ENCODE measurements at places on chromosomes 4 and X. TPM values are rescaled to one million over a fixed set of nuclear protein-coding genes. Genes with fewer than 3 reads are reported as not detected.

GRCh38 chrX:132022198-132022966, 720 bp upstream of the STK26 start:
- 0 out of 2 replicates have a peak, but pooled peaks cover 3% of the 10 kb centered on the region for H3K27me3 ChIP-seq
- H3K36me3 ChIP-seq = peaks cover 1% of the 10 kb centered on the region
- H3K4me1 ChIP-seq = no peaks in the 10 kb centered on the region
- peak overlapping the region; percentile 94 for H3K4me3 ChIP-seq

DNA sequence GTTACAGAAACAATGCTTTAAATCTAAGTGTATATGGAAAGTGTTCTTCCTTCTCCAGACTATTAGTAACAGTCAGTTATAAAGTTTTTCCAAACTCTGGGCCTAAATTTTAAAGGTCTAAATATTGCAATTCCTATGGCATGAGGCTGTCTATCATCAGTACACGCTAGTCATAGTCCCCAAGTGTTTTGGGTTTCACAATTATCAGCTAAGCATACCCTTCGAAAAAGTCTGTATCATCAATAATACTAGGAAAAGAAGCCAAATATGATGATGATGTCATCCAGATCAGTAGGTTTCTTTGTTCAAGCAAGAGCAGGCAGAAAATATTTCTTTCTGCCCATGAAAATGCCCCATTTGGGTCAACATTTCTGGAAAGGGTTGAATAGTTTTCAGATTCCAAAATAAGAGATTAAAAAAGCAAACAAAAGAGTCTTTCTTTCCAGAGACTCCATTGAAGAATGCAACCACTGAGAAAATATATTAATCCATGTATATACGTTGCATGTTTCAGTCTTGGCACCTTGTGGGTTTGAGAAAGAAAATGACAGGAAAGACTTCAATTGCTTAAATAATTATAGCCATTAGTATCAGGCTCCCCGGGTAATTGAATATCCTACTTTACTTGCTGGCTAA, 173.8 kb downstream of the CAMK2D start:
- peaks cover 5% of the 10 kb centered on the region for H3K4me1 ChIP-seq
- H3K36me3 ChIP-seq = no peaks in the 10 kb centered on the region
- H3K27ac ChIP-seq = no peak overlapping the region
- DNase-seq = no peak

DNA sequence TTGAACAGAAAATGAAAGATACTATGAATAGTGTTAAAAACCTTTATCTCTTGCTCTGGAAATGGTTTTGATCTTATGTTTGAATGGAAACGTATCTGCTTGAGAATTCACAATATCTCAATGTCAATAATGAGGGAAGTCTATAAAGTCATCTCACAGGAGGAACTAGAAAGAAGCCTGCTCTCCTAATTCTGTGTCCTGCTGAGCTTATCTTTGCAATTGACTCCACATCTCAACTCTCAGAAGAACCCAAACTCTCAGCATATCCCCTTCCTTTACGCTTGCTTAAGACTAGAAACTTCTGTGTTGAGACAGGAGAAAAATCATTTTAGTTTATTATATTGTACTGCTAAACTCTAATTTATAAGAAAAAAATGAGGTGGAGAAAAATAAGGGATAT, 8.3 kb upstream of the PF4V1 start:
- H3K4me3 ChIP-seq = no peak overlapping the region
- no peak overlapping the region for H3K27ac ChIP-seq
- no peaks in the 10 kb centered on the region for H3K4me1 ChIP-seq
- no peak for DNase-seq
- no peaks in the 10 kb centered on the region for H3K36me3 ChIP-seq
- H3K27me3 ChIP-seq = no peaks in the 10 kb centered on the region

DNA sequence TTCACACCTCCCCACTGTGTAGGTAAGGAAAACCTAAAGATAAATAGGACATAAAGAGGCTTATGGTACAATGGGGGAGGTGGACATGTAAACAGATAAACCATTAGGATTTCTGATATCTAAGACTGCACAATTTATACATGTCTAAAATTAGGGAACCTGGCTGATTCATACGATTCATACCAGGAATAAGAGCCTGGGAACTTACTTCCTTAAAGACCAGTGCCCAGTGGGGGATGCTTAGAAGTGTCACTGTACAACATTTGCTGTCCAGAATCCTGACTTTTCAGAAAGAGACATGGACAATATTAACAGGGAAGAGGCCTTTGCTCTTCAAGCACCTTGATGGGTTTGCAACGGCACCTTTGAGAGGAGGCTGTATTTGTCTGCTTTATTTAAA, 116.8 kb upstream of the KIT start:
- no peaks in the 10 kb centered on the region for H3K27me3 ChIP-seq
- H3K36me3 ChIP-seq = no peaks in the 10 kb centered on the region

DNA sequence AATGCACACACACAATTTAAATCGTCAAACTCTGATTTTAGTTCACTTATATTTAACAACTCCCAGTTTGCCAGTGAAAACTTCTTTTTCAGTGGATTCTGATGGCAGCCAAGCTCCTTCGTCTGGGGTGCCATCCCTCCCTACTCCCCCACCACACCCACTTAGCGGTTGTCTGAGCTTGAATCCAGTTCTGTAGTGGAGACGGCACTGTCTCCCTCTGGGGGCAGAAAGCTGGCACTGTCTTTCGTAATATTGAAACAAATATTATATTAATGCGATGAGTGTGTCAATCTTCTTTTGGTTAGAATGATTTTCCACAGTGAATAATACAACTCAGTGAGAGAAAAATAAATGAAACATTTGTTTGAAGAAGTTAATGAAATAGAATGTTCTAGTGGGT, 5.4 kb downstream of the MEPE start:
- no peaks in the 10 kb centered on the region for H3K36me3 ChIP-seq
- no peak for DNase-seq
- no peak overlapping the region for H3K4me3 ChIP-seq
- H3K4me1 ChIP-seq = no peaks in the 10 kb centered on the region
- no peaks in the 10 kb centered on the region for H3K27me3 ChIP-seq

GRCh38 chr4:2767705-2768074, 11.6 kb upstream of the TNIP2 start:
- no peak for DNase-seq
- H3K4me3 ChIP-seq = no peak overlapping the region
- no peak overlapping the region for H3K27ac ChIP-seq
- H3K36me3 ChIP-seq = peaks cover 13% of the 10 kb centered on the region
- no peaks in the 10 kb centered on the region for H3K27me3 ChIP-seq

DNA sequence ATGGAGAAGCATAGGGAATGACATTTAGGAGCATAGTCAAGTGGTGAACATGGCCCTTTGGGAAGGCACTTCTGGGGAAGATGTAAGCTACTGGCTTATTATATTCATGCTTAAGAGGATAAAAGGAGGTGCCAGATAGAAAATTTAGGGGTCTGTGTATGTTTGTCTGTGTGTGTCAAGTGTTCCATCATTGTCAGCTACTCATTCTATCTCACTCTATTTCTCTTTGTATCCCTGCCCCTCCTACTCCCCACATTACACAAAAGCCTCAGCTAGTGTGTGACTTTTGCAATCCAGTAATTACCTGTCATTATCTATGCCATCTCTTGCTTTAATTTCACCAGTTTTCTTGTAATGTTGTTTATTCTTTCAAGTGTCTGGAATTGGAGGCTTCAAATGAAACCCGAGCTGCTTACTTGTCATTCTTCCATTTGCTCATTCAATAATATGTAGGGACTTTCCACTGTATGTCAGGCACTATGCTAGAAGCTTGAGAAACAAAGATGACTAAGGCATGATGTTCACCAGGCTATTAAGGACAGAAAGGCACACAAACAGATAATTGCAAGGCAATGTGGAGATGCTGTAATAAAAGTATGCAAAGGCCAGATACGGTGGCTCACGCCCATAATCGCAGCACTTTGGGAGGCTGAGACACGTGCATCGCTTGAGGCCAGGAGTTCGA, 229.8 kb upstream of the TEX13C start:
- no peaks in the 10 kb centered on the region for H3K36me3 ChIP-seq
- no peaks in the 10 kb centered on the region for H3K27me3 ChIP-seq
- no peaks in the 10 kb centered on the region for H3K4me1 ChIP-seq
- H3K4me3 ChIP-seq = no peak overlapping the region

Gene JCHAIN
- not detected for total RNA-seq
